ENCODE measurements at places on chromosomes 5 and 9.

DNA sequence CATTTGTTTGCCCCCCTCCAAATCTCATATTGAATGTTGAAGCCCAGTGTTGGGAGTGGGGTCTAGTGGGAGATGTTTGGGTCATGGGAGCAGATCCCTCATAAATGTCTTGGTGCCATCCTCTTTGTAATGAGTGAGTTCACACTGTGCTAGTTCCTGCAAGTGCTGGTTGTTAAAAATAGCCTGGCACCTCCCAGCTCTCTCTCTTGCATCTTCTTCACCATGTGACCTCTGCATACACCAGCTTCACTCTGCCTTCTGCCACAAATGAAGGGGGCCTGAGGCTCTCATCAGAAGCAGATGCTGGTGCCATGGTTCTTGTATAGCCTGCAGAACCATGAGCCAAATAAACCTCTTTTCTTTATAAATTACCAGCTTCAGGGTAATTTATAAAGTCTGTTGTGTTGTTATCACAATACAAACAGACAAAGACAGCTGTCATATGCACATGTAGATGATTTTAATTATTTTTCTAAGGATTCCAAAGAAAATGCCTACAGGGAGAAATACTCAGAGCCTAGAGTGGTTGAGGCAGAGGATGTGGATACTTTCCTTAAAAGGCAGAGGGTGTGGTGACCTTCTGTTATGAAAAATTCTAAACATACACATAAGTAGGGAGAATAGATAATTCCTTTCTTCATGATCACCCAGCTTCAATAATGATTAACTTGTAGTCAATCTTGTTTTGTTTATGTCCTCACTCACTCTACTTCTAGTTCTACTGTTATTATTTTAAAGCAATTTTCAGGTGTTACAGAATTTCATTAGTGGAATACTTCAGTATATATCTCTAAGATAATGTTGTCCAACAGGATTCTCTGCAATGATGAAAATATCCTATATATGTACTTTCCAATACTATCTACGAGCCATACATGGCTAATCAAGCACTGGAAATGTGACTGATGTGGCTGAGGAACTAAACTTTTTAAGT lies 75.1 kb upstream of the RANBP6 start:
- DNase-seq = no peak

- no peak for DNase-seq
Measured at GRCh38 chr9:34572092-34572491, 17.4 kb downstream of the CNTFR start.

- DNase-seq = peak; percentile 93
Measured at GRCh38 chr9:130172161-130172857, at the start of gene NCS1. Gene NCS1, plus strand, starts transcription at chr9:130172404. Its CDS starts 260 bp downstream, at chr9:130172664.

DNA sequence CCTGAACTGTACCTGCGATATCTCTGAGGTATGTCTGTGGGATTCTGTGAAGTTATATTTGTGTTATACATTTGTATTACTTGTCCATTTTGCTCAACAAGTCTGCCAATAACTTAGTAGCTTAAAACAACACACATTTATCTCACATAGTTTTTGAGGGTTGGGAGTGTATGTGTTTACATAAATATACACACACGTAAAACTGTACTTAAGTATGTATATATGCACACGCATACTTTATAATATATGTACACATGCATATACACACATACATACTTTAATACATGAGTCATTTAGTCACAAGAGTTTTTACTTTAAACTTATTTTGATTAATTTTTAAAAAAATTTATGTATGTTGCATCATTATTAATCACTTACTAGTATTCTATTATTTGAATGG lies 205.9 kb upstream of the EDIL3 start:
- no peak for DNase-seq

DNA sequence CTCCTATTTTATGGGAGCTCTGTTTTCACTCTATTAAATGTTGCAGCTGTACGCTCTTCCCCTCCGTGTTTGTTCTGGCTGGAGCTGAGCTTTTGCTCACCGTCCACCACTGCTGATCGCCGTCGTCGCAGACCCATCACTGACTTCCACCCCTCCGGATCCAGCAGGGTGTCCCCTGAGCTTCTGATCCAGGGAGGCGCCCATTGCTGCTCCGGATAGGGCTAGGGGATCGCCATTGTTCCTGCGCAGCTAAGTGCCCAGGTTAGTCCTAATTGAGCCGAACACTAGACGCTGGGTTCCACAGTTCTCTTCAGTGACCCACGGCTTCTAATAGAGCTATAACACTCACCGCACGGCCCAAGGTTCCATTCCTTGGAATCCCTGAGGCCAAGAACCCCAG lies 96.2 kb upstream of the PRDM9 start:
- DNase-seq = no peak

DNA sequence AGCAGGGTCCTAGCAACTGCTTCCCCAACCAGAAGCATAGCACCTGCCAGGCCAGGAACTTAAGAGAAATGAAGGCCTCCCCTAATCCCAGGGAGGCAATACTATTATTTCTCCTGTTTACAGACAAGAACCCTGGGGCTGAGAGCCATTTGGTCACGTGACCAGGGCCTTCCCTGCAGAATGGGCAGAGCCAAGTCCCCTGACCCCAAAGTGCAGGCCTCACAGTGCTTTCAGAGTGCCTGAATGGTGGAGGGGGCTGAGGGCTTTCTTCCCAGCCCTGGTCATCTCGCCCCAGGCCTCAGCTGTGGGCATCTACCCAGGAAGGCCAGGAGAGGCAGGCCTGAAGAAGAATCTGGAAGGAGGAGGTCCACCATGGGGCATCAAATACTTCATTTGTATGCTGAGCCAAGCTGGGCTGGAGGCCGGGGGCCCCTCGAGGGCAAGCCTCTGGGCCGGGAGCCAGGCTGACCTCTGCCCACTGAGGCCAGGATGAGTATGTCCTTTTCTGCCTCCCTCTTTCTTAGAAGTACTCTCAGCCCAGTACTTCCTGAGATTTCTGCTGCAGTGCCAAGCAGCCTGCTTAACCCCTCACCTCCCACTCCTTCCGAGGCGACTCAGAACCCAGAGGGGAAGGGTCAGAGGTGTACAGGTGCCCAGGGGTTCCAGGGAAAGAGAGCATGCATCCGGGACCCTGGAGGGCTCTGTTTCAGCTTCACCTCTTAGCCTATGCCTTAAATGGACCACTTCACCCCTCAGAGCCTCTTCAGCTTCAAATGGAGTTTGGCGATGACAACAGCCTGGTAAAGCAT lies 18.9 kb upstream of the DUSP1 start:
- no peak for DNase-seq

DNA sequence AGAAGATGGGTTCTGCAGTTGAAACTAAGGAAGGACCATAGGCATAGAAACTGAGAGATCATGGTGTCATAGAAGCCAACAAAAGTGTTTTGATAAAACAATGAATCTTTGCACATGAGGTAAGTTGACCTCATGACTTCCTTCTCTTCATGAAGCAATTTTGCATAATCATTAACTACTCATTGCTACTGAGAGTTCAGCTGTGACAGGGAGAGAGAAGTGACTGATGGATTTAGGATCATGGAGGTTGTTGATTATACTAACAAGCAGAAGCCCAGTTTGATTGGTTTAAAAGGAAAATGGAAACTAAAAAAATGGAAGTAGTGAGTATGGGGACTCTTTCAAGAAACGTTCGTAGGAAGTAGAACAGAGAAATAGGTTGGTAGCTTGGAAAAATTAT lies 51.2 kb downstream of the PARP8 start:
- DNase-seq = no peak

- DNase-seq = no peak
Measured at GRCh38 chr9:92954049-92954861, 6.9 kb downstream of the FGD3 start.

DNA sequence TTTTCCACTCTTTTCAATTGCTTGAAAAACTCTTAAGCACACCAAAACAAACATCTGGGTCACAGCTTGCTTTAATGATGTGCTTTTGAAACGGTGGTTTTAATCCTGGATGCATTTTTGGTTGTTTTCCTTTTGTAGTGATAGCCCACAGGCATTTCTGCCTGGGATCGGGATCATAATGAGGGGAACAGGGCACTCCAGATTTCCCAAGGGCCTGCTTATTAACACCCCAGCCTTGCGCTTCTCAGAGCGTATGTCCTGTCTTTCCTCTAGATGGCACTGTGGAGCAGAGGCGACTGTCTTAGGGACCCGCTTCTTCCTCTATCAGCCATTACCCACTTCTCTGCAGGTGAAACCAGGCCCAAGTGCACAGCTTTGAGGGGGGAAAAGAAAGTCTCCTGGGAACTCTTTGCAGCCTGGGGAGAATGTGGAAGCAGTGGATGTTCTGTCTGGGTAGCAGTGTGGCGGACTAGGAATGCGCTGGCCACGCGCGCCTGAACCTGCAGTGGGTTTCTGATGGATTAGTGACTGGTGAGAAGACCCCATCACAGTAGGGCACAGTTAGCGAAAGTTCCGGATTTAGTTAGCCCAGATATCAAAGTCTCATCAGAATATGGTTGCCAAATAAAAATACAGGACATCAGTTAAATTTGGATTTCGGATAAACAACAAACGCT lies 190.1 kb downstream of the GNA14 start:
- peak; percentile 66 for DNase-seq

DNA sequence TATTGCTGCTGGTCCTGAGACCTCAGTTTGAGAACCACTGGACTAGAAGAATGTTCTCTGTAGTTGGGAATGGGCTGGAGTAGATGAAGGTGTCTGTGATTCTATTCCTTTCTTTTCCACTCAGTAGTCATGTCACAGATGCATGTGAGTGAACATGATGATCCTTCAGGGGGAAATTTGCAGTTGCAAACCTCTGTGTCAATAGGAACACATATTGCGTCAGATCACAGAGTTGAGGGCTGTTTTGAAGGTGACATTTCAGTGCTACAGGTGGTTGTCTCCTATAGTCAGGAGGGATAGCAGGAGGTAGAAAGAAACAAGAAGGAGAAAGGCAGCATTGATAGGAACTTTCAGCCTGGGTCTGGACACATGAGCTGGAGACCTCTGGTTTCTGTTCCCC lies 239.3 kb downstream of the ARHGEF28 start:
- DNase-seq = no peak

GRCh38 chr5:173920866-173921555 lies 32.9 kb downstream of the CPEB4 start:
- DNase-seq = no peak

- DNase-seq = no peak
Measured at GRCh38 chr9:112142420-112142819, 32.7 kb downstream of the SUSD1 start.

- peak; percentile 15 for DNase-seq
Measured at GRCh38 chr9:24041160-24041690, 215.2 kb upstream of the ELAVL2 start.

GRCh38 chr5:134568337-134568700 lies 42.8 kb downstream of the JADE2 start:
- DNase-seq = no peak

- DNase-seq = no peak
Measured at GRCh38 chr9:37949576-37949975, 45.6 kb upstream of the SLC25A51 start.

GRCh38 chr9:96344458-96345180 lies 38.9 kb downstream of the SLC35D2 start:
- peak; percentile 63 for DNase-seq

GRCh38 chr5:62082370-62082801 lies 223.6 kb upstream of the KIF2A start:
- no peak for DNase-seq

All from glutamatergic neuron (in vitro differentiated cells).